A549 treated with DMSO at 1 μM for 4 hours (cell line): ENCODE measurements at places on chromosomes 12 and 14. TPM values are rescaled to one million over a fixed set of nuclear protein-coding genes. Genes with fewer than 3 reads are reported as not detected.

USP44 gene
- 0.07 to 0.18 TPM (median 0.17 TPM) in 5 replicates for total RNA-seq

KICS2 gene
- 8.7 to 10.0 TPM (median 8.8 TPM) in 5 replicates for total RNA-seq

ACSS3 gene
- 0.03 to 0.07 TPM in 2 of 5 replicates, not detected in the others for total RNA-seq

OTUB2 gene
- total RNA-seq = 4.2 to 6.7 TPM (median 5.0 TPM) in 5 replicates

ITGA7 gene
- total RNA-seq = 1.1 to 1.4 TPM (median 1.2 TPM) in 5 replicates

CLEC4E gene
- total RNA-seq = 0.37 to 0.74 TPM (median 0.41 TPM) in 5 replicates

KCNK10 gene
- not detected in 5 replicates for total RNA-seq
